ENCODE measurements at places on chromosomes 2 and 18. TPM values are rescaled to one million over a fixed set of nuclear protein-coding genes. Genes with fewer than 3 reads are reported as not detected.

GRCh38 chr2:96839293-96839874 lies 4.4 kb downstream of the ANKRD23 start:
- DNase-seq: peak; percentile 89

Gene C1QL2
- not detected for total RNA-seq

- DNase-seq: no peak
Measured at GRCh38 chr2:227889336-227889735, 17.9 kb downstream of the DAW1 start.

Gene HMSD
- total RNA-seq: 1.8 TPM

- DNase-seq: no peak
Measured at GRCh38 chr18:53360501-53361443, 863.7 kb downstream of the MBD2 start.

Gene BOLL
- not detected for total RNA-seq

DNA sequence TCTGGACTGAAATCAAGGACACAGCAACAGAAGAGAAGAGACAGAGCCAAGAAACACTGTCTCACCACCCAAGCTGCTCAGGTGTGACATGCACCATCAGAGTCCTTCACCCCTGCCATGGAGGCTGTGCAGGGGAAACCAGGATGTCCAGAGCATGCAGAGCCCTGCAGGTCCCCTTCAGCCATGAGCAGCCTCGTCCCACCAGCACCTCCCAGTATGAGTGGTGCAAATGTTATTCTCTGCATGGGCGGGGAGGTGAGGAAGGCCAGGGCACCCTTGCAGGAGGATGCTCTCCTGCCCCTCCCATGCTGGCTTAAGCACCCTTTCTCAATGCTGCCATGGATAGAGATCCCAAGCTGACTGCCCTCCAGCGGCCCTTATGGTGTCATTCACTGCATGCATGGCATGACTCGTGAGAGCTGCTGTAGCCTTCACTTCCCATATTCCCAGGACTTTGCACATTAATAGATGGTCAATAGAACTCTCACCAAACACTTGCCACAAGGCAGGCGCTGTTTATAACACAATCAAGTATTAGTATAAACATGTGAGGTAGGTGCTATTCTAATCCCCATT lies 171.0 kb downstream of the ANAPC1 start:
- DNase-seq: no peak

Gene GAL3ST2
- total RNA-seq: not detected

Gene ALLC
- not detected for total RNA-seq

- DNase-seq: peak; percentile 45
Measured at GRCh38 chr2:37568565-37568964, 102.9 kb downstream of the CDC42EP3 start.

Gene CFAP65
- total RNA-seq: not detected

GRCh38 chr2:219423652-219424377 lies 5.6 kb downstream of the DES start:
- no peak for DNase-seq

GRCh38 chr18:37393221-37393827 lies 172.3 kb downstream of the CELF4 start:
- no peak for DNase-seq

Gene ICA1L
- 0.50 TPM for total RNA-seq

Gene LYG2
- not detected for total RNA-seq

GRCh38 chr18:59560556-59560955 lies 136.7 kb downstream of the CCBE1 start:
- DNase-seq: no peak

- DNase-seq: no peak
Measured at GRCh38 chr2:68940369-68940768, 12.3 kb downstream of the GKN2 start.

Gene SERPINB3
- not detected for total RNA-seq

Gene ABCB11
- total RNA-seq: not detected

DNA sequence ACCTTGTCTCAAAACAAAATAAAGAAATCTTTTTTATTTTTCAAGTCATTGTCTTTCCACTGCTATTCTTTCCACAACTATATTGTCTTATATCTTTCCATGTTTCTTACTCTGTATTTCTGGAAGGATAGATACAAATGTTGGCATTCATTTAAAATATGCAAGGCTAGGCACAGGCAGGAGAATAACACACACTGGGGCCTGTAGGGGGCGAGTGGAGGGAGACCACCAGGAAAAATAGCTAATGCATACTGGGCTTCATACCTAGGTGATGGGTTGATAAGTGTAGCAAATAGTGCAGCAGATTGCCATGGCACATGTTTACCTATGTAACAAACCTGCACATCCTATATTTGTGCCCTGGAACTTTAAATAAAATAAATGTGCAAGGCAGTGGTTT lies 9.6 kb downstream of the MRPL30 start:
- DNase-seq: no peak

DNA sequence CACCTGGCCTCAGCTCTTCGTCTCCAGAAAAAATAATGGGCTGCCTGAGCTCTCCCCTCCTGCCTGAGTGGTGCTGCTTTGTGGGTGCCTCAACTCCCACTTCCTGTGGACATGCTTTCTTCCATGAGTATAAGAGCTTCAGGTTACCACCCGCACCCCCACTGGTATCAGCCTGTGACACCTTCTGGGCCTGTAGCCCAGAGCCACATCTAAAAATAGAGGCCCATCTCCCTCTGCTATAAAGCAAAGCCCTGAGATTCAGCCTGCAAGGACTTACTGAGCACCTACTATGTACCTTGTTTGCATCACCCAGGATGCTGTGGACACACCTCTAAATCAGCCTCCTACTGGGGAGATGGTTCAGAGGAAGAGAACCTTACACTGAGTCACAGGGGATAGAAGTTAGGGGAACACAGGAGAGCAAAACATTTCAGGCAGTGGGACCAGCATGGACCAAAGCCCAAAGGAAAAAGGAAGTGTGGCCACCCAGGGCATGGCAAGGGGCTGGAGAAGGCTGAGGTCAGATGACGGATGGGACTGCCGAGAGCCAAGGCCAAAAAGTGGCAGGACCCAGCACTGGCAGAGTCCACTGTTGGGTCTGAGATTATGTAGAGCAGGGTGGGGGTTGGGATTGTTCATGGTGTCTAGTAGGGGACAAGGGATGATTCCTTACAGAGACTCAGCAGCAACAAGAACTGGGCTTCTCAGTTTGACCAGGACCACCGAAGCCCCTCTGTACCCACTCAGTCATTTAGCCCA lies 123.7 kb upstream of the PPP1CB start:
- no peak for DNase-seq

- DNase-seq: no peak
Measured at GRCh38 chr2:24461685-24462084, 29.4 kb upstream of the NCOA1 start.

- no peak for DNase-seq
Measured at GRCh38 chr2:133972786-133973185, 281.1 kb upstream of the MGAT5 start.

GRCh38 chr2:128388499-128388941 lies 69.9 kb upstream of the HS6ST1 start:
- no peak for DNase-seq

DNA sequence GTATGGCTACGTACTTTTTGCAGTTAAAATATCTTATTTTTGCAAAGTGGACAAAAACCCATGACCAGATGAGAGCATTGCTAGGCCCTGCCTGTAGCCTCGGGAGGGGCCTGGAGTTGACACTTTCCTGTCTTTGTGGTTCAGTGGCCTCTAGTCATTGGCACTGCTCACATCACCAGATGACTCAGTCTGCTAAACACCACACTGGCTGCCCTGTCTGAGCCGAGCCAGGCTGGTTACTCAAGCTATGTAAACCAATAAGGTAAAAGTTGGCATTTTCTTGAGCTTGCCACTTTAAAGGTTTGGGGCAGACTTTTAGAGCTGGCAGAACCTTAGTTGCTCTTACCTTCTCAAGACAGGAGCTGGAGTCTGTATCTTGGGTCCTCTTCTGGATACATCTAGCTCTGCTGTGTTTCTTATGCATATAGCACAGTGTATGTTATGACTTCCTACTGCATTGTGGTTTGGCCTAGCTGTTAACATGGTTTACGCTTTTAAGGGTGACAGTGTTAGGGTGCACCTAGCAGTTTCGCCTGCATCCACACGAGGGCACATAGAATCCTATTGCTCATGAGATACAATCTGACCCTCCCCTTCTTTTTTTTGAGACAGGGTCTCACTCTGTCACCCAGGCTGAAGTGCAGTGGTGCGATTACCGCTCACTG lies 76.4 kb downstream of the AP1S3 start:
- DNase-seq: peak; percentile 43

Gene NDC80
- 6.2 TPM for total RNA-seq

- DNase-seq: no peak
Measured at GRCh38 chr2:64617631-64618151, 36.0 kb downstream of the SERTAD2 start.

Gene UGT1A10
- total RNA-seq: not detected

DNA sequence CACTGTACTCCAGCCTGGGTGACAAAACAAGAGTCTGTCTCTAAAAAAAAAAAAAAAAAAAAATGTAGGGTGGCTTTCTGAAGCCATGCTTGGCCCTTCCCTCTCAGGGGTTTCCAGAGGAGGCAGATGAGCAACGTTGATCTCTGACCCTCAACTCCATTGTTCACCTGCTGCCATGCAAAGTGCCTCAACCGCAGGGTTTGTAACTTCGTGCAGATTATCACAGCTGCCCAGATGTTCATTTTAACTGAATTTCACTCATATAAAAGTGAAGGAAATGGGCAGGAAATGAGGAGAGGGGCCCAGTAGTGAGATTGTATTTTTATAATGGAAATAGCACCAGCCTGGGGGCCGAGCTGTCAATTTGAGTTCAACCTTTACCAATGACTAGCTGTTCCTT lies 14.9 kb upstream of the B3GNT2 start:
- DNase-seq: no peak

- DNase-seq: no peak
Measured at GRCh38 chr2:128346291-128347170, 27.9 kb upstream of the HS6ST1 start.

All from CD4-positive, alpha-beta memory T cell (primary cell).